ENCODE measurements at places on chromosomes 7 and 10.

- DNase-seq = peak; percentile 54
Measured at GRCh38 chr10:102243309-102243708, 2.0 kb upstream of the PITX3 start.

- peak; percentile 47 for DNase-seq
Measured at GRCh38 chr7:81331061-81332018, 412.5 kb upstream of the SEMA3C start.

DNA sequence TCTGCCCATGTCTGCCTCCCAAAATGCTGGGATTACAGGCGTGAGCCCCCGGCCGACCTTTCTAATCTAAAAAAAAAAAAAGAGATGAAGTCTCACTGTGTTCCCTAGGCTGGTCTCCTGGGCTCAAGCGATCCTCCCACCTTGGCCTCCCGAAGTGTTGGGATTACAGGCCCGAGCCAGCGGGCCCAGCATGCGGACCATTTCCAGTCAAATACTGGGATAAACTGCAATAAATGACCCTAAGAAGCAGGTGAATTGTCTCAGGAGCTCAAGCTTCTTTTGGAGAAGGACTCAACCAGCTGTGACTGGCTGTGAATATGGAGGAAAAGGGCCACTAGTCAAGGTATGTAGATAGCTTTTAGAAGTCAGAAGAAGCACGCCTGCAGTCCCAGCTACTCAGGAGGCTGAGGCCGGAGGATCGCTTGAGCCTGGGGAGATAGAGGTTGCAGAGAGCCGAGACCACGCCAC, 550 bp upstream of the CREM start:
- no peak for DNase-seq

- no peak for DNase-seq
Measured at GRCh38 chr7:35022725-35023124, 14.6 kb downstream of the DPY19L1 start.

DNA sequence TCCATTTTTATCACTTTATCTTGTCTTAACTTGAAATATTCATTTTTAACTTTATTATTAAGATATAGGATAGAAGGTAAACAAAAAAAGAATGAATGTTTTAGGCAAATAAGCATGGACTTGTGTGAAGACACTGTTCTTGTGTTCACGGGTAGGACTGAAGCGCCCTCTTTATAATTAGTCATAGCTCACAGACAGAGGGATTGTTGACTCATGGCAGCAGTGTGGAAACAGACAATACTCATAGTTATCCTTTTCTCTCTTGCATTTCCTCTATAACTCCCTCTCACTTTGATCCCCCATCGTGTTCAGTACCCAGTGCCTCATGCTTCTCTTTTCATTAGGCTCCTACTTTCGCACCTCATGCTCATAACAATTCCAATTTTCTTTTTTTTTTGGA, 731.8 kb downstream of the PHTF2 start:
- peak; percentile 65 for DNase-seq

- peak; percentile 62 for DNase-seq
Measured at GRCh38 chr7:112550468-112551060, 69.8 kb downstream of the LSMEM1 start.

DNA sequence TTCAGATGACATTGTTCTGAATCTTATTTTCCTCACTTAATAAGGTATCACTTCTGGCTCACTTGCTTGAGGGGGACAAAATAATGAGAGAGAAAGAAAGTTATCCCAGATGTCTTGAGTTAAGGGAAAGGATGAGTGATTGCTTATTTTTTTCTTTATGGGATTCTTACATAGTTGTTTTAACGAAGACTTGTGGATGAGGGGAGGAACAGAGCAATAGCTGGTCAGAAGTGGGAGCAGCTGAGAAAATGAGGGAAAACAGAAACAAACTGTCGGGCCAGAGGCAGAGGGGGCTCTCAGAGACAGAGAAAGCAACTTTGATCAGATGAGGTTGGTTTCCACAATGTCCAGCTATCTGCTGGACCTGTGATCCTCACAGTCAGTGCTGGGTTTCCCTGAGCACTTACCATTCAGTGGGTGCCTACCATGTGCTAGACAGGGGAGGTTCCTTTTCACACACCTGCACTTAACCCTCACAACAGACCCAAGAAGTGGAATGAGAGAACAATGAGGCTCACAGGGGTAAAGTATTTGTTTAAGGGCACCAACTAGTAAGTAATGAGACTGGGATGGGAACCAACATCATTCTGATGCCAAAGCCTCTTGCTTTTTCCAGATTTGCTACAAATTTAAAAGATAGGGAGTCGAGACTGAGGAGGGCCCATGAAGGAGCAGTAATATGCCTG, 64.2 kb downstream of the BICC1 start:
- DNase-seq = no peak

DNA sequence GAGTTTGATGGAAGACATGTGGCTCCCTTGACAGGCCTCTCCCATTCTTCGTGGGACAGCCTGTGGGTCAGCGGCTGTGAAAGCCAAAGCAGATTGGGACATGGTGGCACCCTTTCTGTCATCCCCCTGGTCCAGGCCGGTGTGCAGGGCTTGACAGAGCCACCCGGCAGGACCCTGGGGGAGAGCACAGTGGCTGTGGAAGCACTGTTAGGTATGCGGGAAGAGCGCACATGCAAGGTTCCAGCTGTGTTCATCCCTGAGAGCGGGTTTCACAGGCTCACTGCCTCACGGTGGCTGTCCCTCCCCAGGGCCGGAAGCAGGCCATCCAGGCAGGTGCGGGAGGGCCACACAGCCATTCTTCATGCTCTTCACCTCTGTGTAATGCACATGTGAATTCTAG, 29.8 kb downstream of the SHH start:
- no peak for DNase-seq

DNA sequence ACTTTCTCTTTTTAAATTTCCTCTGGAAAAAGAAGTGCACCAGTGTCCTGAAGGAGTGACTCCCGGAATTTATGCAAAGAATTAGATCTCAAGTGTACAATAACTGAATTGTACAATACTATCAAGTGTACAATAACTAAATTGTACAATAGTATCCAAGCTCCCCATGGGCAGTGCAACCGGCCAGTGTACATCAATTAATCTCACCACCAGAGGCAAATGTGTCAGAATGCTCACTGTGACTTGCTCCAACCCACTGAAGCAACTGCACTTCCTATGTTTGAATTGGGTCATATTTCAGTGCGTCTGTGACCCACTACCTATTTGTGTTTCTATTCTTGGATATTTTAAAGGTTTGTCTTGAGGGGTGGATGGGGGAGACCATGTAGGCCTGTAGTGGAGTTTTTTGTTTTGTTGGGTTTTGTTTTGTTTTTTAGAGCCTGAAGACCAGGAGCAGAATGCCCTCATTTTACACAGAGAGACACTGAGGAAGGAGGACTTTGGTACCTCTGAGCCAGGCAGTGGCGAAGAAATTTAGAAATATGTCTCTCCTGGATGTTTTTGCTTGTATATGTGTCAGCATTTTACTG, 78.5 kb upstream of the CTTNBP2 start:
- DNase-seq = no peak

GRCh38 chr7:76202666-76203030, 952 bp downstream of the SRRM3 start:
- DNase-seq = no peak

- no peak for DNase-seq
Measured at GRCh38 chr7:30835396-30835915, 64.2 kb downstream of the MINDY4 start.

- no peak for DNase-seq
Measured at GRCh38 chr7:24824896-24825295, 67.6 kb upstream of the GSDME start.

DNA sequence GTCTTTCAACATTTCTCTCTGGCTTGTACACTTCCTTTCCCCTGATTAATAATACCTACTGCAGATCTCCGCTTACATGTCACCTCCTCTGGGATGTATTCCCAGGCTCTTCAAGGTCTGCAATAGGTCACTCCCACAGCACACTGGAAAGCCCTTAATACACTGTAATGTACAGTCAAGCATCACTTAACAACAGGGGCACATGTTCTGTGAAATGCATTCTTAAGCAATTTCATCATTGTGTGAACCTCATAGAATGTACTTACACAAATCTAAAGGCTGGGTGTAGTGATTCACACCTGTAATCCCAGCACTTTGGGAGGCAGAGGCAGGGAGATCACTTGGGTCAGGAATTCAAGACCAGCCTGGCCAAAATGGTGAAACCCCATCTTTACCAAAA, 1.9 kb downstream of the COX15 start:
- DNase-seq = peak; percentile 23

- no peak for DNase-seq
Measured at GRCh38 chr10:97327348-97328294, 6.9 kb downstream of the FRAT2 start.

Data from brain microvascular endothelial cell (primary cell).